ENCODE measurements at places on chromosomes 11 and 22. TPM values are rescaled to one million over a fixed set of nuclear protein-coding genes. Genes with fewer than 3 reads are reported as not detected.

RBM14 gene
- 19.9 TPM for total RNA-seq

- no peak for DNase-seq
Measured at GRCh38 chr11:19689281-19690000, 23.2 kb upstream of the NAV2 start.

DNA sequence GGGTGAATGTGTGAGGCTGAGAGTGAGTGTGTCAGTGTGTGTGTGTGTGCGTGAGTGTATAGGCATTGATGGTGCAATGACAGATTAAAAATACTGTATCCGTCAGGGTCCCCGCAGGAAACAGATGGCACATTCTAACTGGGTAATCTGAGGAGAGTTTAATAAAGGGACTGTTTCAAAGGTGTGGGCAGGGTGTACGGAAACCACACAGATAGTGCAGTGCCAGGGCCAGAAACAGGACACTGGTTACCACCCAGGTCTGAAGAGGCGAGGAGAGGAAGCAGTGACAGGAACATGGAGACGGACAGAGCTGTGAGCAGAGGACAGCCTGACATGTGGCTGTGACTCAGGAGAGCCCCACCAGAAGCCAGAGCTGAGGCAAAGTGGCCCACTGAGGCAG lies 16.5 kb downstream of the P2RX3 start:
- DNase-seq: no peak

GRCh38 chr11:62008193-62008592 lies 40.8 kb upstream of the FTH1 start:
- DNase-seq: no peak

- no peak for DNase-seq
Measured at GRCh38 chr11:72173291-72173690, 18.6 kb upstream of the FOLR1 start.

DNA sequence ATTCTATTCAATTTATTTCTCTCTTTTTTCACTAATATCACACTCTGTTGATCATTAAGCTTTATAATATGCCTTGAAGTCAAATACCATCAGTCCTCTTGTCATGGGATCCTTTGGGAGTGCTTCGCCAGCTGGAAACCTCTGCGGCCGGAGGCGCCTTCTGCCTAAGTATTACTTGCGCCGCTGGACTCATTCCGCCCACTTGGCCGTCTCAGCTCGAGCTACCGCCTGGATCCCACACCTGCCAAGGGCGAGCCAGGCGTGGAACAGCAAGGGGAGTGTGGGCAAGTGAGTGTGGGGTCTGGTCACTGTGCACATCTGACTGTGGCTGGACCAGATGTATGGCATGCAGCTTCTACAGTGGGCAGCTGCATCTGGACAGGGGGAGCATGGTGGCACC lies 9.1 kb upstream of the MAP6 start:
- DNase-seq: no peak

DNA sequence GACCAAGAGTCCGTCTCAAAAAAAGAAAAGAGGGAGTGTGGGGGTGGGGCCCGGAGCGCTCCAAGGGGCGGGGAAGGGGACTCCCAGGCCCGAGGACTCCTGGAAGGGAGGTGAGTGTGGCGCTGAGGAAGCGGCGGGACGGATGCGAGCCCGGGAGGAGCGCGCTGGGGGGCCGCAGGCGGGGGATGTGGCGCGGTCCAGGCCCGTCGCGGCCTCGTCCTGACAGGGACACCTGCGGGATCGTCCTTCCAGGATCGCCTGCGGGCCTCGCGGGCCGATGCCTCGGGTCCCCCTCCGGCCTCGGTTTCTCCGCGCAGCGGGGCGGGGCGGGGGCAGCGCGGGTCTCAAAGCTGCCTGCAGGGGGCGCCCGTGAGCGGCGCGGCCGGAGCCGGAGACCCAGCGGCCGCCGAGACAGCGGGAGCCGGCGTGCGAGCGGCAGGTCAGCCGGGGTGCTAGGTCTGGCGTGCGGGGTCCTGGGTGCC lies 3.8 kb upstream of the ADORA2A start:
- DNase-seq: peak; percentile 34

- no peak for DNase-seq
Measured at GRCh38 chr11:108571001-108571400, 22.6 kb downstream of the EXPH5 start.

DNA sequence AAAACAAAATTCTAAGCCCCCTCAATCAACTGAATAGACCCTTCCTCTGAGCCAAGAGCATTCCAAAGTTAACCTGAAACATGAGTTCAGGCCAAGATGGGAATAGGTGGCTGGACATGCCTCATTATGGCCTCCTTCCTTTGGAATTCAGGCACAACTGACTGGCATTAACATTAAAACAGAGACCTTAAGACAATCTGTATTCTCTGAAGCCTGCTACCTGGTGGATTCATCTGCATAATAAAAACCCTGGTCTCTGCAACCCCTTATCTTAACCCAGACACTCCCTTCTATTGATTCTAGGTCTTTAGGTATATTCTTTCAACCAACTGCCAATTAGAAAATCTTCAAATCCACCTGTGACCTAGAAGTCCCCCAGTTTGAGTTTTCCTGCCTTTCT lies 66.3 kb downstream of the JRKL start:
- DNase-seq: no peak

DNA sequence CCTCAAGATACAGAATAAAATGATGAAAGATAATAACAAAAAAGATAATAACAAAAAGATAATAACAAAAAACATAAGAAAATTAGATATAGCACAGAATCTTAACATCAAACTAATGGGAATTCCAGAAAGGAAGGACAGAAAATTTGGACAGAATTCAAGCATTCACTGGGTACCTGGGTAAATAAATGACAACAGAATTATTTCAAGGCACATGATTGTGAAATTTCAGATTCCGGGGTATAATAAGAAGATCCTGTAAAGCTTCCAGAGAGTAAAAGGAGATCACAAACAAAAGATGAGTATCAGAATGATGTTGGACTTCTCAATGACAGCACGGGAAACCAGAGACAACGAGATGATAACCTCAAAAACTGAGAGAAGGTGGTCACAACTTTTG lies 42.1 kb upstream of the OR9Q1 start:
- DNase-seq: no peak

GRCh38 chr11:69308491-69308911 lies 14.5 kb downstream of the MYEOV start:
- DNase-seq: no peak
